ENCODE measurements at places on chromosomes 16 and 17. TPM values are rescaled to one million over a fixed set of nuclear protein-coding genes. Genes with fewer than 3 reads are reported as not detected.

SHISA6 gene
- total RNA-seq: not detected

MT1G gene
- not detected for total RNA-seq

SEC14L5 gene
- 1.0 TPM for total RNA-seq

NLRC3 gene
- total RNA-seq: 36.8 TPM

CDH3 gene
- total RNA-seq: 0.87 TPM

OTOP2 gene
- not detected for total RNA-seq

MMP25 gene
- total RNA-seq: 7.1 TPM

RHBDF1 gene
- total RNA-seq: not detected

CDH13 gene
- total RNA-seq: not detected

All from activated T-helper 17 cell treated with anti-CD3 and anti-CD28 coated beads, Interleukin-2, amount 50 U/mL, for 72 hours (primary cell).